ENCODE measurements at places on chromosomes 2 and 18.

DNA sequence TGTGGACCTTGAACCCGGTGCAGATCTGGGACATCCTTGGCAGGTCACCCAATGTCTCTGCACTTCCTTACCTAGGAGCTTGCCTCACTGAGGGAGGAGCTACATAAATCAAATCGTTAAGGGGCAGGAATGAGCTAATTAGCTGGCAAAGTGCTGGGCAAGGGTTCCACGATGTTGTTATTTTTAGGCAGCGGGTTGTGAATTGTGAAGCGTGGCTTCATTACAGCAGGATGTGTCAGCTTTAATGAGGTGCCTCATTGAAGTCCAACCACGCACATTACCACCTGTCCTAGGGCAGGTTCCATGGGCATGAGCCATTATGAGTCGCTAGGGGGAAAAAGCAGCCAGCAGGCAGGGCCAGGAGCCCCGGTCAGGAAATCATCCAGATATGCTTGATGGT lies 127.0 kb upstream of the AGAP1 start:
- DNase-seq = no peak

DNA sequence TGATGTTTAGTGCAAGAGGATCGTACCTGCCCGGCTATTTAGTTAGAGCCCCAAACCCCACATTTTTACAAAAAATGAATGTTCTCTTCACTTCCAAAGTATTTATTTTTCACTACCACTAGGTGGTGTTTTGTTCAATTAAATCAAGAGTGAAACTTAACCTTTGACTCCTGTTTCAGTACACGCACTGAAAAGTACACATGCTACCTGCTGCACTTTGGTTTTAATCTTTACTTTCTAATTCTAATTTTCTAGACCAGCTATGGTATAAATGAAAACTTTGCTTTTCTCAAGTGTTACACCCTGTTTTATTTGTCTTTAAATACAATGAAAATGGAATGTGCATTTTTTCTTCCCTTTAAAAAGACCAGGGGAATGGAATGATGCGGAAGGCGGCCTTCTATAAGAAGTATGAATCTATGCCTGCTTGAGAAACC lies 31.4 kb upstream of the CHN1 start:
- peak; percentile 43 for DNase-seq

DNA sequence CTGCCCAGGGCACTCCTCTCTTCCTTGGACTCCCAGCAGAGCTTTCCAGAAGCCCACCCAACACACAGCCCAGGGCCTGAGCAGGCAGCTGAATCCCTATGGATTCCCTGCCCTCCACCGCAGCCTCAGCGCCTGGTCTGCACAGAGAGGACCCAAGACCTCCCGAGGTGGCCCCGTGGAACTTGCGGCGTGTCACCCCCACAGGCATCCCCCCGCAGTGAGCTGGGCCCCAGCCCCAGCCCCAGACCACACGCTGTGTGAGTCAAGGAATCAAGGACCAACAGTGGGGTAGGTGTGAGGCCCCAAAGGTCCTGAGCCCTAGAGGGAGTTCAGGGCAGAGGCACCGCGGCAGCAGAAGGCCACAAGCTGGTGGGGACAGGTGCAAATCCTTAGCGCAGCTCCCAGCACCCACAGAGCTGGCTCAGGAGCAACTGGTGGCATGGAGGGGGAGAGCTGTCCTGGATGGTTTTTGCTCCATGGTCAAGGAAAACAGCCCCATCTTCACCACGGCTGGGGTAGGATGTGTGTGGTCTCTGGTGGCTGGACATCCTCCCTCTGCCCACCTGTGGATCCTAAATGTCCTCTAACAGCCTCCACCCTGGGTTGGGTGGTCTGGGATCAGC lies 8.5 kb downstream of the HS6ST1 start:
- DNase-seq = no peak

- DNase-seq = peak; percentile 16
Measured at GRCh38 chr18:71784777-71785176, 759.4 kb downstream of the CBLN2 start.

DNA sequence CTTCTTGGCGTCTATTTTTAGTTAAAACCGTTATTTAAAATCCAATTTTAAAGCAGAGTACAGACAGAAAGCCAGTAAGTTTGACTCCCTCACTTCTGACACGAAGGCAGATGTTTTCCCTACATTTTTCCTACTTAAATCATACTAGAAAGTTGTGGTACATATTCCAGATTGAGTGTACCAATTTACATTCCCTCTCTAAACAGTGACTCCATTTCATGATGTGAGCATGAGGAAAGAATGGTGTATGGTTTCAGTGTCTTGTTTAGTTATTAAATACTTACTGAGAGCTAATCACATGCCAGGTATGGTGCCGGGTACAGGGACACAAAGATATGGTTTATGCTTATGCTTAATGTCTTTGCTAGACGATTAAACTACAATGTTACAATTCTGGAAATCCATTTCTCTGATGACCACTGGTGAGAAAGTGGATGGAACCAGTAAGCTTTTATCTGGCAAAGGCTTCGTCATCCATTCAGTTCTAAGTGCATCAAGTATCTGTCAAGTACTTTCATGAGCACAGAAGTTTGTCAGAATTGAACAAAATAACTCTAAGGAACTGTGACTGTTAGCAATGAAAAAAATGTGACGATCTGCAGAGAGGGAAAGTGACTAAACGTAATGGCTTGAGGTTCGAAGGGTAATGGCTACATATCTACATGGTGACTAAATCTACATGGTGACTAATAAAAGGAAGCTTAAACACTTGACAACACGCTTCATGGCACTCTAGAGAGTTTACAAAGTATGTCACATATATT lies 25.7 kb downstream of the MAP4K3 start:
- DNase-seq = no peak
